T-helper 1 cell (primary cell): ENCODE measurements at places on chromosomes 2 and 18.

DNA sequence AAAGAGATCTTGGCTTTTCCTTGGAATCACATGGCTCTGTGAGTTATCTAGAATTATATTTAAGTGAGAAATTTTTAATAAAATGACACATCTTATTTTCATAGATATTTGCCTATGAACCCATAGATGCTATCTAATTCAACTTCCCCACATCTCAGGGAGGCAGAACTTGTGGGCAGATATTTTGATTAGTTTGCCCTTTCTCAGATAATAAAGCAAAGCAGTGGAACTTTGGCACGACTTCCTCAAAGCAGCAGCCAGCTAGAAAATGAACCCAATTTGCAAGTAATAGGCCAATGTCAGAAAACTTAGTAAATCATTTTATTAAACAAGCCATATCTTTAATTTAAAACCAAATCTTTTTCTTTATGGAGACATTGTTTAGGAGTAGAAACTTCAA lies 32.7 kb downstream of the RAB27B start:
- DNase-seq, result no peak

- DNase-seq, result no peak
Measured at GRCh38 chr2:196466581-196466980, 172.9 kb upstream of the CCDC150 start.

DNA sequence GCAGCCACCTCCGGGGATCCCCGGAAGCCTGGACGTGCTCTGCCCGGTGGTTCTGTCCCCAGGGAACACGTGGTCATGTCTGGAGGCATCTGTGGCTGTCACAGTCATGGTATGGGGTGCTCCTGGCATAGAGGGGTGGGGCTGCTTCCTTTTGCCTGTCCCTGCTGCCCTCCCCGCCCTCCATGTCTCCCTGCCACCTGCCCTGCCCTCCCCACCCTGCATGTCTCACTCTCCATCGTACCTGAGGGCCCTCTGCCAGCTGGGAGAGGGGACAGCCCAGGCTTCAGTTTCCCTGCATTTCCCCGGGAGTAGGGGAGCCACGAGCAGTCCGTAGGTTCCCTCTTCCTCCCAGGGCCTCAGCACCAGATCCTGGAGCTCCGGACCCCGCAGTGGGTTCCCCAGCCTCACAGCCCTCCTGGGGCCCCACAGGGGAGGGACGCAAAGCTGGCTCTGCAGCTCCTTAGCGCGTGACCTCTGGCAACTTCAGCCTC lies 90.0 kb upstream of the CTDP1 start:
- no peak for DNase-seq

- DNase-seq, result no peak
Measured at GRCh38 chr18:63604791-63605567, 17.8 kb downstream of the SERPINB13 start.
